NCI-H69 (cell line): ENCODE measurements at places on chromosomes 1 and 21.

GRCh38 chr21:46324390-46325072 lies 575 bp downstream of the PCNT start:
- peak; percentile 87 for DNase-seq

- peak; percentile 94 for DNase-seq
These were observed 133.5 kb upstream of the SOD1 start for GRCh38 chr21:31526040-31526439.

GRCh38 chr1:213138391-213138790 lies 87.3 kb downstream of the RPS6KC1 start:
- peak; percentile 86 for DNase-seq

DNA sequence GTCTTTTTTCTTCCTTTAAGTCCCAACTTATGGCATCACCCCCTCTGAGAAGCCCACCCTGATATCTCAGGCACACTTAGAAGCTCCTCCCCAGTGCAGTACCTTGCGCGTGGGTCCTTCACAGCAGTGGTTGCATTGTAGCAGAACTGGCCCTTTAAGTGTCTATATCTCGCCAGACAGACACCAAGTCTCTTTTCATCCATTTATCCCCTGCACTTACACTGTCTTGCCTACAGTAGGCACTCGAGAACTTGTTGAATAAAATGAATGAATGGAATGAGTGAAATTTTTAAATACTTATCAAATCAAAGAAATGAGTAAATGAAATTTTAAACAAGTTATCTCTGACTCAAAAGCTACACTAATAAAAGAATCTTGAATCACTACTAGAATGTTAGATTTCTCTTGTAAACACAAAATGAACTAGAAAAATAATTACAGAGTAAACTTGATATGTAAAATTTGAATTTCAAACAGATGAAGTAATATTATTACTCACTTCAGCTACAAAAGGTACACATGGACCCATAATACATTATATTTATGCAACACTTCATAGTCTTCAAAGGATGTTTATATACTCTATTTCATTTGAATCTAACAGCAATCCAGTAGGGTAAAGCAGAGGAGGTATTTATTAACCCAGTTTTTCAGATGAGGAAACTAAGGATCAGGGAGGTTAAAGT lies 54.7 kb upstream of the MAN1A2 start:
- DNase-seq = peak; percentile 24

GRCh38 chr1:176691251-176692228 lies 228.6 kb downstream of the PAPPA2 start:
- peak; percentile 46 for DNase-seq

DNA sequence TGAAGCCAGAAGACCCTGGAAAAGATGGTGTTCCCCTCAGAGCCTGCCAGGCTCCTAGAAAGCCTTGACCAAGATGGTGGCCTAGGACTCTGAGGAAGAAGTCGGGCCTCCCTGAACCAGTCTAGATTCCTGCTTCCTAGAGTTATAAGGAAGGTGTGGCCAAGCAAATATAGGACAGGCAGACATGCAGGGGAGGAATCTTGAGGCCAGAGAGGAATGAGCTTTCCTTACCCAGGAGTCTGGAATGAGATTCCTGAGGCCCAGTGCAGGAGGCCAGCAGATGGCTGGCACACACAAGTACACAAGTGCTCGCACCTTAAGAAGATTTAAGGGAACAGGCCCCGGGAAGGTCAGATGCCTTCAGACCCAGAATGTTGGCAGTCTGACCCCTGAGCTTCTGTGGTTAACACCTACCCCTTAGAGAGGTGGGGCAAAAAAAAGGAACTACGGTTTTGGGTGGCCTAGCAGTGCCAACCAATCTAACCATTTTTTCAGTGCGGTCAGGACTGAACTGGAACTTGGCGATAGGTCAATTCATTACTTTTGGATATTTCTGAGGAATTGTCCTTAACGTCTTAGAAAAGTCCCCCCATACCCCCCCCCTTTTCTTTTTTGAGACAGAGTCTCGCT lies 73.3 kb downstream of the MDM4 start:
- no peak for DNase-seq

DNA sequence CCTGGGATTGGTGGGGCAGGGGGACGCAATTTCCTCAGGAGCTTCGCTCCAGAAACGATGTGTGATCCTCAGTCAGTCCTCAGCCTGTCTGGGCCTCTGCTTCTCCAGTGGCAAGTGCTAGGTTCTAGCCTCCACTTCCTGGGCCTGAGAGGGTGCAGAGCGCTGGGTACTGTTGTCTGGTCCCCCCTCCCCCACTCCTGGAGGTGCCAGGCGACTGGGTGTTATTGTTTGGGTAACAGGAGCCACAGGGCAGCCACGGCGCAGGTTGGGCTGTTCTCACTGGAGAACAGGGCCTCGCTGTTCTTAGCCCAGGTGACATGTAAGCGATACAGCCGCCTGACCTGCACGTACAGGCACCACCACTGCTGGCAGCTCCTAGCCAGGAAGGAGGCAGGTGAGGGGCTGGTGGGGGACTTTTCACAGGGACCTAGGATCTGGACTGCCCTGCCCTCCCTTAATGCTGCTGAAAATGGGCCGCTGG lies 2.1 kb downstream of the RPS6KA1 start:
- no peak for DNase-seq

DNA sequence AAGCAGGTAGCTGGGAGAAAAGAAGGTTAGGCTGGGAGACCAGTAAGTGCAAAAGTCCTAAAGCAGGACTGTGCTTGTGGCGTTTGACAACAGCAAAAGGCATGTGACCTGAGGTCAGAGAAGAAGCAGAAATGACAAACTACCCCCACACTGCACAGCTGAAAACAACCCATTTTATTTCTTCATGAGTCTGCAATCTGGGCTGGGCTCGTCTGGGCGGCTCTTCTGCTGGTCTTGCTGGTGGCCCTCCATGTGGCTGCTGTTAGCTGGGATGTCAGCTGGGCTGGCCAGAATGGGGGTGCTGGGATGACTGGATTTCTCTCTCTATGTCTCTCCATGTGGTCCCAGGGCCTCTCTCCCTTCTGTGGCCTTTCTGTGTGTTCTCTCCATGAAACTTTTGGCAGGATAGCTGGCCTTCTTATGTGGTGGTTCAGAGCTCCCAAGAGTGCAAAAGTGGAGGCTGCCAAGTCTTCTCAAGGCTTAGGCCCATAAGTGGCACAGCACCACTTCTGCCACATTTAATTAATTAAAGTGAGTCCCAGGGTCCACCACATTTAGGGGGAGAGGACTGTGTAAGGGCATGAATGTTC lies 128.6 kb downstream of the RIPK4 start:
- DNase-seq = no peak

GRCh38 chr1:56137521-56138505 lies 441.6 kb downstream of the PLPP3 start:
- no peak for DNase-seq

GRCh38 chr1:83762416-83762815 lies 236.5 kb downstream of the TTLL7 start:
- DNase-seq = no peak

- DNase-seq = peak; percentile 17
These were observed 381.4 kb upstream of the ZRANB2 start for GRCh38 chr1:71462247-71462646.

DNA sequence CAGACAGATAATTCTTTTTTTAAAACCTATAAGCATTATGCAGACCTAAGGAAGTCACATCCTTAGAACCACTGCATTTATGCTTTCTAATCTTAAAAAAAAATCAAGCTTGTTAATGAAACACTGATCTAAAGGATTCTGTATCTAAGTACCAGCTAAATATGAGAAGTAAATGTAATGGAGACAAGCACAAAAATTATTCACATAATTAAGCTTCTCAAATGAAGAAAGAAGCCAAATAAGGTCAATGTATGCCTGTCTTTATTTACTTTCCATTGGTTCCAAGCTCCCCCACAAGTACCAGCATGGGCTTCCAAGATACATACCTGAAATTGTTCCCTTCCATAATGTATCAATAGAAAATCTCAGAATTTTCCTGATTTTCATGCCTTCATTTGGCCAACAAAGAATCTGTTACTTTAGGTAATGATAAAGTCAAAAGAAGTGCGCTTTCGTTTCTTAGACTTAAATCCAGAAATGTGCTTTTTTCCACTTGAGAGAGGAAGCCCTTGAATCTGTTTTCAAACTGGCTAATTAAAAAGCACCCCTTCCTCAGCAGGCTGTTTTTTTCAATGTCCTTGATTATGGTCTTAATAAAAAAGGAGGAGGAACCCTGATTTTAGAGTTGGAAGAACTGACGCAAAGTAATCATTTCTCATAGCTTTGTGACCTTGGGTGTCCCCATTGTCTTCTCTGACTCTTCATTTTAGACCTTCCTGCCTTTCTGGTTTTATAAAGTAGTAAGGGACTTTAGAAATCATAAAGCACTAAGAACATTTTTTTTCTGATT lies 3.8 kb downstream of the RGS2 start:
- no peak for DNase-seq

GRCh38 chr21:37232274-37233018 lies 34.7 kb downstream of the VPS26C start:
- no peak for DNase-seq

- no peak for DNase-seq
These were observed 175.5 kb downstream of the PGBD5 start for GRCh38 chr1:230250666-230251065.

GRCh38 chr1:111511370-111511769 lies 7.9 kb upstream of the ADORA3 start:
- no peak for DNase-seq

DNA sequence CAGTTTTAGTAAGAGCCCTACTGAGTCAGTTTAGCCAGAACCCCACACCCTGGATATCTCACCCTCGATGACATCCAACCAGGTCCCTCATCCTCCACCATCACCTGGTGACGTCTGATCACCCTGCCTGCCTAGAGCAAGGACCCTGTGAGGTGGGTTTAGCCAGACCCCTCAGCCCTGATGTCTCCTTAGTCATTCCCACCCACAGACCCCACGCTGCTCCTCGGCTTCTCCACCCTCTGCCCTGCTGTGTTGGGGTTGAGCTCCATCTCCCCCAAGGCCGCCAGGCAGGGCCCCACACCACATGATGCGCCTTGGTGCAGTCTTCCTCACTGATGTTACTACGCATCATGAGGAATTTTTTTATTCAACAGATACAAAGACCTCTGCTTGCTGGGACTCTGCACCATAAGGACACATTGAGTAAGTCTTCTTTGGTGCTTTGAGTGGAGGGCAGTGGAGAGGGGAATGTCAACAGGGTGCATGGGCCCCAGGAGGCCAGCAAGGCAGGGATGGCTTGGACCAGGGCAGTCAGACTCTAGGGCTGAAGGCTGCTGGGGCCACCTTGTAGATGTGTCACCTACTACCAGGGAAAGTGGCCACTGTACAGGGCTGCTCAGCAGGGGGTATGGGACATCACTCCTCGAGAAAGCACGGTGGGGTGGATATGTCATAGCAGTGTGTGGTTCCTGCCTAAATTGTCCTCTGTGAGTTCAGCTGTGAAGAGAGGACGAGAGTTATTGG lies 1.7 kb upstream of the IBA57 start:
- DNase-seq = no peak

DNA sequence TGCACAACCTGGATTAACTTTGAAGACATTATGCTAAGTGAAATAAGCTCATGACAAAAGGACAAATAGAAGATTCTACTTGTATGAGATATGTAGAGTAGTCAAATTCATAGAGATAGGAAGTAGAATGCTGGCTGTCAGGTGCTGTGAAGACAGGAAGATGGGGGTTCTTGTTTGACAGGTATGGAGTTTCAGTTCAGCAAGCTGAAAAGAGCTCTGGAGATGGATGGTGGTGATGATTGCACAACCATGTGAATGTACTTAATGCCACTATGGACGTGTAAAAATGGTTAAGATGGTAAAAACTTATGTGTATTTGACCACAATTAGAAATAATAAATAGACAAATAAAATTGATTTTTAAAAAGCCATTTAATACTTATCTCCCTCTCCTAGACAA lies 169.8 kb upstream of the DUSP10 start:
- no peak for DNase-seq

DNA sequence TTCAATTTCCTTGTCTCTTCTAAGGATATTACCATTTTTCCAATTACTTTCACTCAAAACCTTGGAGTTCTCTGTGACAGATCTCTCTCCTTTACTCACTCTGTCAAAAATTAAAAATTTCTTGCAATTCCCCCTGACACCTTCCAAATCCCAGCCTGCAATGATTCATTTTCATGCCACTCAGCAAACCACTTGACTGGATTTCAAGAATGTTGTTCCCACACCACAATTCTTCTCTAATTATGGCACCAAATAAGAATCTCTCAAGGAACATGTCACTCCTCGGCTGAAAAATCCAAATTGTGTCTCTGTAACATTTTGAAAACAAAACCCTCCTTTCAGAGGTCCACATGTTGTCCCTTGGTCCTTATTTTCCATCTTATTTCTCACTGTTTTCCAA lies 438.9 kb upstream of the ZP4 start:
- no peak for DNase-seq

- no peak for DNase-seq
These were observed 13.7 kb downstream of the LRRC8B start for GRCh38 chr1:89538361-89538760.

DNA sequence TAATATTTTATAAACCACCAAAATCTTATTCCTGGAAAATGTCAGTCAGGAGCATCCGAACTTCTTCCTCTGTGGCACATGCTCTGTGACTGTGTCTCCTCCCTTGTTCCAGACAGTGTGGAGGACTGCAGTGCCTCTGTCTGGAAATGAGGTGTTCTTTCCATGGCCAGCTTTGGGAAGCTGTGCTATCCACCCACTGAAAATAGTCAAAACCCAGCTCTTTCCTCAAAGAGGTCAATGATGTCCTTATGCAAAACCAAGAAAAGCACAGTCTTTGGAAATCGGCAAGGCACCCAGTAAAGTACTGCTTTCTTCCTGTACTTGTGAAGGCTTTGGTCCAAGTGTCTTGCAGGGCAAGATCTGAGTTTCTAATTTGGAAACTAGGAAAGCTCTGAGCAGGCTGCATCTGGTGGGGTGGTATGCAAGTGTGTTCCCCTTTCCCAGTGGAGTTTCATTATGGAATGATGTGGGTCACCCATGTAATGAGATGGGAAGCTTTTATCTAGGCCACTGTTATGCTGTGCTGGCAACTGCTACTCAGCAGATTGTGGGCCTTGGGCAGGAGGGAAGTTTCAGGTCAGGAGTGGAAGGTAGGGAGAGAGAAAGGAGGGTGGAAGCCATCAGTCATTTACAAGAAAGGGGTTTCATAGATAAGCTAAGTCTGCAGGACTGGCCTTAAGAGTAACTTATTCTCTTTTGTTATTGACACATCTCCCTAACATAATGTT lies 6.0 kb downstream of the KIAA0040 start:
- no peak for DNase-seq

DNA sequence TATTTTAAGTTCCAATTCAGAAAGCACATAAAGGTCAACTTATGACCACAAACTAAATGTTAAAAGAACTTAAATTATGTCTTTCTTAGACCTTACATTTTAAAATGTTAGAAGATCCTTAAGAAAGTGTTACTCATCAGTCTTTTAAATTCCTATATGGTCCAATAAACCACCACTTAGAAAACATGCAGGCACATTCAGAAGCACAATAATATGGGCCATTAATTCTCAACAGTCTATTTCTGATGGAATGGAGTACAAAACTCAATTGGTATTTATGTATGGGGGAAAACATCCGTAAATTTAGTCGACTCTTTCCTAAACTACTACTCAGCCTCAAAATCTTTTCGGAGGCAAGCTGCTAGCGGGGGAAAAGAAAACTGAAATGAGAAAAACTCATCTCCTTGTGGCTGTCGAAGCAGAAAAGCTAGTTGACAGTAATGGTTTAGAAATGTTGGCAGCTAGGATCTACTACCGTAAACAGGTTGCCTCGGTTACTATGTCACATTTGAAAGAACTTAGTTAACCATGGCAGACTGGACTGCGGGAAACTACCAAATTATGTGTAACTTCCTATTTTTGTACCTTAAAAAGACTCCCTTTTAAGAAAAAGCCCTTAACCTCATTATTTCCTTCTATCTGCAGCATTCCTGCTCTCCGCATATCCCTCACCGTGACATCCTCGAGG lies 1.0 kb downstream of the TRMT1L start:
- peak; percentile 54 for DNase-seq
